ENCODE measurements at places on chromosomes 12 and 14.

- no peak for DNase-seq
These were observed 44.0 kb upstream of the CSRP2 start for GRCh38 chr12:76922866-76923265.

DNA sequence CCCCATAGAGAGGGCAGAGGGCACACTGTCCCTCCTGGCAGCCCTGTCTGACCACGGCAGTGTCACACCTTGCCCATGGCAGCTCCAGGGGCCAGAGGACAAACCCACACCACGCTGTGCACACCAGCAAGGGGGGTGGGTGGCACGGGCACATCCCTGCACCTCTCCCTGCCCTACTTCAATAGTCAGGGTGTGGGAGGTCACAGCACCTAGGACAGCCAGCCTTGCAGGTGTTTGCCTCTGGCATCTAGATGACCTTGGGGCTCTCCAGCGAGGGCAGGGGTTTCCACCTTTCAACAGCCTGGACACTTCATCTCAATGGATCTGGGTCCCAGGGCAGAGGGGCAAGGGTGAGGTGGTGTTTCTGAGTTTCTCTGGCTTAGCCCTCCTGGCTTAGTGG, 69.2 kb downstream of the LGMN start:
- no peak for DNase-seq

GRCh38 chr14:60845523-60845922, 111.0 kb downstream of the MNAT1 start:
- no peak for DNase-seq

GRCh38 chr14:84001023-84001422, 1528.9 kb upstream of the FLRT2 start:
- DNase-seq, result no peak

DNA sequence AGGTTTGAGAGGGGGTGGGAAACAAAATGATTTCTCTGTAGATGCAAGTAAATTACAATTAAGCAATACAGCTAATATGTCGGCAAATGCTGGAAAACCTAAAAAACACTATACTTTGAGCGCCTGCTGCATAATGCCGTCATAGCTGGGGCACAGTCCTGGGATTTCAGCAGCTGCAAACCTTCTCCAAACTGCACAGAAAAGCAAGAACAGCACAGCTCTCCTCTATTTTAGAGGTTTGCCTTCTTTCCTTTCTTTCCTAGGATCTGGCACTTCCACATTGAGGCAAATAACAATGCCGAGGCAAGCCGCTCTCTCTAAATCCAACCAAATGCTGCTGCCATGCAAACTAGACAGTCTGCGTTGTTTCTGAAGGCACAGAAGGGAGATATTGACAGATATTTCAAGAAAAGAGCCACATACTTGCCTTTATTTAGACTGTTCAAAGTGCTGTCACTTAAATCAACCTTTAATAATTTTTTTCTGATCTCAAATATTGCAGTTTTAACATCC, 287.1 kb upstream of the G2E3 start:
- DNase-seq, result no peak

DNA sequence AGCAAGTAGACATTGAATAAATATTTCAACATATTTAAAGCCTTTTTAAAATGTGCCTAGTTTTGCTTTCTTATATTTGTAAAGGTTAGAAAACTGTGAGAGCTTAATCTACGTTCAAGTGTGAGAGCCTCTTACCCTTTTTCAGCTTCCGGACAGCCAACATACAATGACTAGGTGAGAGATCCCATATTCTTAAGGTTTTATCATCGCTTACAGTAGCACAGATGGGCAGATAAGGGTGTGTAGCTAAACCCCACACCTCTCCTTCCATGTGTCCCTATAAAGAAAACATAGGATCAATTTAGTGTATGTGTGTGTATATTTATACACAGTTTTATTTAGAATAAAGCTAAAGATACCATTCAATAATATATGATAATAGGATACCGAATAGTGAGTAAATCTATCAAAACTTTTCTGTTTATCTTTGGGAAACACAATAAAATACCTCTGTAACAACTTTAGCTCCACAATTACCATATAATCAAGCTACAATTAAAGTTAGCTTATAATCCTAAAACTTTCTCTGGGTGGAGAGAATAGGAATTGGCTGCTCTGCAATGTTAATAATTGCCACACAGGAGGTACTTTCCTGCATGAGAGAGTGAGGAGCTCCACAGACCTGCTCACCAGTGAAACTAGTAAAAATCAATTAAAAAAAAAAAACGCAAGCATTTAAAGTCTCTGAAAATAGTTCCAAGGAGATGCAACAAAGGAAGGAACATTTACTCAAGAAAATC, 110.8 kb downstream of the EML5 start:
- no peak for DNase-seq

DNA sequence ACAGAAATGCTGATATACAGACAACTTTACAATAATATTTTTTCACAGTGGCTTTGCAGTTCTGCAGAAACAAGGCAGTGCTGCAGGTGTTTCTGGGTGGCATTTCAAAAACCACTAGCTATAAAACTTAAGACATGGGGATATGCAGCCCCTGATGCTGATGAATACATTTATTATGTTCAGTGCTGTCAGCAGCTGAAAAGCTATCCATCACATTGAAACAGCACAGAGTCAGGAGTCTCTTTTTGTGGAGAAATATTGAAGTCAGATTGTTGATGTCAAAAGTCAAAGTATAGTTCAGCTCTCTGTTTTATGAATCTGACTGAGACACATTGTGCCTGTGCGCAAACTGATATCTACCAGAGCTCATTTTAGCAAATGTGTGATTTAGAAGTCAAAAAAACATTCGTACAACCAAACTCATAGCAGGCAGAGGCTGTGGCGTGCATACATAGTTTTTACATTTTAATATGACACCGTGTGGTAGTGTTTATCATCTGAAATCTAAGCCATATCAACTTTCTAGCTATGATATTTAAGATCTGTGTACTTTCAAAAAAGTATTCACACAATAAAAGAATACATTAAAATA, 467.6 kb downstream of the PRKD1 start:
- no peak for DNase-seq

DNA sequence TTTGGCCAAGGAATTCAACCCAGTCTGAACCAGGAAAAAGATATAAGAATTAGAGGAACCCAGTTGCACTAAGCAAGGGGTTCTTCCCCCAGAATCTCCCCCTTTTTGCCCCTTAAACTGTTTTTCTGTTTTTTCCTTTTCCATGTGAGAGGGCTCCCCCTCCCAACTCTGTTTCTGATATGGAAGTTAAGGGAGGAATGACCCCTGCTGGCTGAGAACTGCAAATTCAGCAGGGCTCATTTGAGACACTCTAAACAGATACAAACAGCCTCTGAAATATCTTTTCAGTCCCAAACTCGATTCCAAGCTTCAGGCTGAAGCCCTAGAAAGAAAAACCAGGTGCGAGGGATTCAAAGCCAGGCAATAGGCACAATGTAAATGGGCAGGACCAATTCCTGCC, 132.7 kb downstream of the SLC41A2 start:
- no peak for DNase-seq

All from liver (tissue), 10 donors.